ENCODE measurements at places on chromosomes 11 and 22. TPM values are rescaled to one million over a fixed set of nuclear protein-coding genes. Genes with fewer than 3 reads are reported as not detected.
A peak's percentile ranks its signal among the peaks of the same experiment; 100 is the strongest.

DNA sequence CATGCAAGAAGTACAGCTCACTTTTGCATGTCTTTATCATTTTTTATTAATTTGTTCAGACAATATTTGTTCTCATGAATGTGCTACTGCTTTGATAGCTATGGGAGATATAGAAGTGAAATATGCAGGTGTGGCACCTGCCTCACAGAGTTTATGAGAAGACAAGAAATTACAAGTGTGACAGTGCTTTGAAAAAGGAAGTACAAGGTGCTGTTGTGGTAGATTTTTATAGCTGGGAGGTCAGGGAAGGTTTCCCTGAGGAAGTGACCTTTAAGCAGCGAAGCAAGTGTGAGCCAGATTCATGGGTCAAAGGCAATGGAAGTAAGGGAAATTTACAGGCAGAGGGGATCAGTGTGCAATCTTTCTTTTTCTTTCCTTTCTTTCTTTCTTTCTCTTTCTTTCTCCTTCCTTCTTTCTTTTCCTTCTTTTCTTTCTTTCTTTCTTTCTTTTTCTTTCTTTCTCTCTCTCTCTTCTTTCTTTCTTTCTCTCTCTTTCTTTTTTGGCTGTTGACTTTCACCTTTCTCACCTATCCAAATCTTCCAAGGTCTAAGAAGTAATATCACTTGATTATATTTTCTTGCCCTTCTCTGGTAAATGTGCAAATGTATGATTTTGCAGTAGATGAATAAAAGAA lies 6.4 kb upstream of the BMAL1 start:
- no peak for DNase-seq

- DNase-seq: peak; percentile 26
Measured at GRCh38 chr11:33633251-33634003, 67.2 kb downstream of the C11orf91 start.

DNA sequence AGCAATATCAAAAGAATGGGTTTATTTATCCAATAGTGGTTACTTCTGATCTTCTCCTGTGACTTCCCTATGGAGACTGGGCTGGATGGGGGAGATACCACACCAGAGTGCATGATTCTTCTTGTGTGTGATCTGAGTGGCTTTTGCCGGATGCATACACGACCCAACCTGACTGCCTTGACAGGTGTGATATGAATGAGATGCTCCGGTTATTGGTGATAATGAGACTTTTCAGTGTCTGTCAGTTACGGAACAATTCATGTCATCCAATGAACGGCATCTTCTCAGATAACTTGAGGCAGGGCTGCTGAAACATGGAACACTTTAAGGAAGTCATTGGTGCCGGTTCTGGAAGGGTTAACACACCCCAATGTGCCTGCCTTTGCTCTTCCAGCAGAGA lies 17.7 kb downstream of the FJX1 start:
- no peak for DNase-seq

- DNase-seq: no peak
Measured at GRCh38 chr11:28738549-28738948, 630.4 kb downstream of the METTL15 start.

GRCh38 chr11:130786586-130786985 lies 129.7 kb downstream of the SNX19 start:
- no peak for DNase-seq

Gene MRGPRF
- 2.0 TPM for total RNA-seq

Measured in MG63 (cell line).